ENCODE measurements at places on chromosomes 16 and 17.
A peak's percentile ranks its signal among the peaks of the same experiment; 100 is the strongest.

GRCh38 chr17:38465391-38466345 lies 37.4 kb downstream of the ARHGAP23 start:
- no peak for DNase-seq

GRCh38 chr17:50758524-50758923 lies 8.8 kb downstream of the ANKRD40CL start:
- no peak for DNase-seq

DNA sequence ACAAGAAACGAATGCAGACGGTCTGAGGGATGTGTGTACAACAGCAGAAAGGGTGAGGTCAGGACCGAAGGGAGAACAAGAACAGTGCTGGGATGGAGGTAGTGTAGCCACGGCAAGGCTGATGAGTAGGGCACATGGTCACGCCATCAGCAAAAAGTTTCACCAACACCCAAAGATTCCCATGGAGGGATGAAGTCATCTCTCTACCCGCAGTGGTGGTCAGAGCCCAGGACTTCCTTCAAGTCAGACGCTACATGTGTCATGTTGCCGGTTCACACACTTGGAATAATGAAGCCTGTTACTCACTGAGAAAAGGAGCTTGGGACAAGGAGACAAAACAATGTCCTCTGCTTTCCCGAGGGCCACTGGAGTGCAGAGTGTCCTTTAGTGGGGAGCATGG lies 79.7 kb downstream of the SALL1 start:
- no peak for DNase-seq

DNA sequence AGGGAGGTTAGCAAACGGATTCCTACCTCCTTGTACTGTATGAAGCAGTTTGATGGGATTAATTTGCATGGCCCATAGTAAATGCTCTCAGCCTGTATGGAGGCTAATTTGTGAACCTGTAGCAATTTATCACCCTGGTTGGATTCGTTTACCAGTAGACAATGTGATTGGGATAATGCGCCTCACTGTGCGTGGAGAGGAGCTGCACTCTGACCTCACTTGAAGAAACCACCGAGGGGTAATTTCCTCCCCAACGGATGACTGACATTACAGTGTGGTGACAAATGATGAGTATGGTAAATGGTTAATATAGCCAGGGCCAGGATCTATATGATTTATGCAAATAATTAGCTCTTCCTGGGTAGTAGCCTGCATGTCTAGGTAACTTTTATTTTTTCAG lies 479.1 kb upstream of the RBFOX1 start:
- no peak for DNase-seq

- no peak for DNase-seq
Observed at GRCh38 chr16:12611006-12611477, 192.6 kb downstream of the CPPED1 start.

- DNase-seq = no peak
Observed at GRCh38 chr17:45221081-45222013, at the start of gene FMNL1. Gene FMNL1 (plus strand): TSS chr17:45221885. CDS start chr17:45222125, 240 bp downstream.

- no peak for DNase-seq
Observed at GRCh38 chr16:56245197-56245596, 53.9 kb downstream of the GNAO1 start.

GRCh38 chr16:23520500-23520899 lies 10.2 kb upstream of the GGA2 start:
- DNase-seq = no peak

GRCh38 chr16:79764415-79765110 lies 164.0 kb upstream of the MAF start:
- DNase-seq = no peak

- DNase-seq = no peak
Observed at GRCh38 chr17:72838068-72838467, 254.4 kb downstream of the SLC39A11 start.

GRCh38 chr16:72769876-72770275 lies 278.1 kb downstream of the ZFHX3 start:
- DNase-seq = no peak

DNA sequence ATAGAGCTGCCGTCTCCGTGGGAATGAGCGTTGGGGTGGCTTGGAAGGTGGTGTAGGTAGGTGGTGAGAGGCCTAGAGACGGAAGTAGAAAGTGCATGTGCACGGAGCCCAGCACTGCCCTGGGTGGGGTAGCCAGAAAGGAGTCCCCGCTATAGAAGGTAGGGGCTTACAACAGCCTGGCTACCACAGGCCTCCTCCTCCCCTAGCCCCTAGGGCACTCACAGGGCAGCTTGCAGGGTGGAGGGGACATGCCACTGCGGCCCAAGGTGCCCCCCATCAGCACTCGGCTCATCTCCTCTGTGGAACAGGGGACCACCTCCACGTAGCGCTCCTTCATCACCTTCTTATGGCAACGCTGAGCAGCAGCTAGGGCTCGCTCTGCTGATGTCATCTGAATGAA lies 5.0 kb downstream of the ESRP2 start:
- no peak for DNase-seq

GRCh38 chr17:31535581-31535981 lies 144.1 kb downstream of the RAB11FIP4 start:
- DNase-seq = no peak

DNA sequence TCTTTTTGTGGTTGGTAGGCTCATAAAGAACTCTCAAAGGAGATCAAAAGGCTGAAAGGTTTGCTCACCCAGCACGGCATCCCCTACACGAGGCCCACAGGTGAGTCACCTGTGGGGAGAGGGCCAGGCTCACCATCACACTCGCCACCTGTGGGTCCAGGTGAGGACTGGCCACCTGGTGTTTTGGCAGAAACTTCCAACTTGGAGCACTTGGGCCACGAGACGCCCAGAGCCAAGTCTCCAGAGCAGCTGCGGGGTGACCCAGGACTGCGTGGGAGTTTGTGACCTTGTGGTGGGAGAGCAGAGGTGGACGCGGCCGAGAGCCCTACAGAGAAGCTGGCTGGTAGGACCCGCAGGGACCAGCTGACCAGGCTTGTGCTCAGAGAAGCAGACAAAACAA lies 11.1 kb downstream of the GNPTG start:
- no peak for DNase-seq

DNA sequence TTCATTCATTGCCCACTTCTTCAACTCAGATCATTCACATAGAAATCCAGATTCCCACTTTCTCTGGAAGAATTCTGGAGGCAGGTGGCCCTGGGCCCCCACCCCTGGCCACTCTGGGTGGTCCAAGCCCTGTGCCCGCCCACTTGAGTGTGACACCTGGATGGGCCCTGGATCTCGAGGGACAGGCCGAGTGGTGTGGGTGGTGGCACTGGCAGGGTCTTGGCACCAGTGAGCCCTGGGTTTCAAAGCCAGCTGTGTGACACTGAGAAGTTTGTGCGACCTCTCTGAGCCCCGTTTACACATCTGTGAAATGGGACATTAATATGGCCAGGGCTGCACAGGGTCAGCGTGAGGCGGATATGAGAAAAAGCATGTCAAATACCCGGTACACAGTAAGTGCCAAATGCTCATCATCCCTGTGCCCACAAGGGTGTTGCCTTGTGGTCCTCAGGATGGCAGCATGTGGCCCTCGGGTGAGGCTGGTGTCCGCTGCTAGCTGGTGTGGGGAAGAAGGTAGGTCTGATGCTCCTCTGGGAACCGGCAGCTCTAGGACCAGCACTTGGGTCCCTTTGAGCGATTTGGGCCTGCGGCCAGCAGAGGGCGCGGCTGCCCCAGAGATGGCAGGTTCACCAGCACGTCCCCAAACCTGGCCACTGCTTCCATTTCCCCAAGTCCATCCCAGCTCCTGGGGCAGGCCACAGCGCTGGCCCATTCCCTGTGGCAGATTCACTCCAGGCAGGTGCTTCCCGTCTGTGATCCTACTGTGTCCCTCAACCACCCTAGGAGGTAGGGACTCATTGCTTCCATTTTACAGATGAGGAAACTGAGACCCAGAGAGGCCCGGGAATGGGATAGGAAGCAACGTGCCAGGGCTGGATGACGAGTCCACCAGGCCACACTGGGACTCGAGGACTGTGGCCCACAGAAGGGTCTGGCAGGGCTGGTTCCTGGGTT lies 3.6 kb downstream of the OSGIN1 start:
- DNase-seq = peak; percentile 5

DNA sequence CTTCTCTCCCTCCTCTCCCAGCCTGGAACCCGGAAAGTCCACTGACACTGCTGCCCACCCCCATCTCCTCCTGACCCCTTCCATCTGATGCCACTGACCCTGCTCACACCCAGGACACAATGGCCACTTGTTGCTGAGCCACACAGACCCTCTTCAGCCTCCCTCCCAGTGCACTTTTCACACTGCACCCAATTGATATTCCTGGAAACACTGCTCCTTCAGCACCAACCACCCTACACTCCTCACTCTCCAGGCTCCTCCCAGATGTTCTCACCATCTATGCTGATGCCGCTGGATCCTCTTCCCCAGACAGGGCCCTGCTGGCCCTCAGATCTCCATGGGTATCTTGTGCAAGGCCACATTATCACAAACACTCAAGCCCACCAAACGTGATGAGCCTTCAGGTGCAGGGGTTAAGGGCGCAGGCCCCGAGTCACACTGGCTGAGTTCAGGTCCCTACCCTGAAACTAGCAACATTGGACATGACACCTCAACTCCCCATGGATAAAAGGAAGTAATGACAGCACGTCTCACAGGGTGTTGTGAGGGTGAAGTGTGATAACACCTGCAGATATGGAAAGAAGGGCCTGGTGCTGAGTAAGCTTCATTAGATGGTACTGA lies 238.1 kb downstream of the ZNF423 start:
- no peak for DNase-seq

- no peak for DNase-seq
Observed at GRCh38 chr17:17098551-17099179, 56.4 kb downstream of the MPRIP start.

- no peak for DNase-seq
Observed at GRCh38 chr16:49021136-49021535, 260.5 kb downstream of the CBLN1 start.

DNA sequence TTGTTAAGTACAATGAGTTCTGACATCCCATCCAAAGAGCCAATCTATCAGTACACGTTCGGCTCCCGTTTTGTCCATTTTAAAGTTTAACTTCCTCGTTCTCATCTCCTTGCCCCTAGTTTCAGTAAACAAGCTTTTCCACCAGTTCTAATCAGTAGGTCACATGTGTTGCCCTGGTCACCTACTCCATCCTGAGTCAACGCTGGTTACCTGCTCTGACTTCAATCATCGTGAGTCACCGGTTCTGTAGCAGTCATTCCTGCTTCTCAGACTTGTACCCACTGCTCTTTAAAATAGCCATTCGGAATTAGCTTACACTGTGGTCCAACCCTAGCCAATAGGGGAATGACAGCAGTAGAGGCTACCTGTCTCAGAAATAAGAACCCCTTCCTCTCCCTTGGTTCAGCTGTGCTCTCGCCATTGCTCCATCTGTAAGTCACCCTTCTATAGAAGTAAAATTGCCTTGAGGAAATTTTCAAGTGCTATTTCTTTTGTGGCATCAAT lies 191.0 kb downstream of the CPPED1 start:
- no peak for DNase-seq

- no peak for DNase-seq
Observed at GRCh38 chr17:47076171-47076570, 97.1 kb upstream of the RPRML start.

GRCh38 chr16:27365142-27366089 lies 36.6 kb upstream of the IL21R start:
- no peak for DNase-seq

- no peak for DNase-seq
Observed at GRCh38 chr17:75517297-75517865, 1.1 kb downstream of the TSEN54 start.

DNA sequence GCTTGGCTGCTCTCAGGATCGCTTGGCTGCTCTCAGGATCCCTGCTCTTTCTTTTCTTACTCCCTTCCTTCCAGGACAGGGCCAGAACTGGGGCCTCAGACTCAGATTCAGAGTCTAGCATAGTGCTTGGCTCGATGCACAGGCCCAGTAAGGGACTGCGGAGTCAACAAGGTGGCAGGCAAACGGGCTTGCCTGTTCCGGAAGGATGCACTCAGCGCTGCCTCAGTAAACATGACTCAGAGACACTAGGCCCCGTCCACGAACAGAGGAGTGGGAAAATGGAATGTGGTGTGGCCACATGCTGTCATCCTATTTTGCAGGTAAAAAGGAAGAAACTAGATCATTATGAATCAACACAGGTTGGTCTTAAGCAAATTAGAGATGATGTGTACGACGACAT lies 9.8 kb downstream of the SPHK1 start:
- no peak for DNase-seq

GRCh38 chr16:67406111-67406971 lies 9.9 kb downstream of the ZDHHC1 start:
- no peak for DNase-seq

DNA sequence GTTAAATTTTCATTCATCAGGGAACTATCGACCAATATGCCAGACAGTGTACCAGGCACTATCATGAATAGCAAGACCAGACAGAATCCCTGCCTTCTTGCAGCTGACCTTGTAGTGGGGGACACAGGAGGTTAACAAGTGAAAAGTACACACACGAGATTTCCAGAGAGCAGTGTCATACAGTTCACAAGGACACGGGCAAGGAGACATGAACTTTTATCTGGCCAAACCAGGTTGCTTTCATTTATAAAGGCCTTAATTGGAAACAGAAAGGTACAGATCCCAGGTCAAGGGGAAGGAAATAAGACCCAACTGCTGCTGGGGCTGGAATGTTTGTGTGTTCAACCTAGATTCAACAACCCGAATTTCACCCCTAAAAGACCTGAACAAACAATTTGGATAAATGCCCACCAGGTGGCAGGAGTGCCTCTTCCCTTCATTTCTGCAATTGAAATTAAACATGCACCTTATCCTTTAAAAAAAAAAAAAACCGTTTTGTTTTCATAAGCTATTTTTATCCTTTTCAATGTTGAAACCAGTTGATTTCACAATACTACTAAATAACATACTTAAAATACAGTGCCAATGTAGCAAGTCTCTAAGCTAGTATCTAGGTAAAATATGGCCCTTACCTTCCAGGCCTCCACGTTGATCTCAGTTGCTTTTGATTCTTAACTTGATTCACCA lies 65.9 kb downstream of the EMP2 start:
- peak; percentile 7 for DNase-seq

GRCh38 chr17:28053725-28054124 lies 11.2 kb downstream of the NLK start:
- no peak for DNase-seq

GRCh38 chr16:86975445-86975844 lies 341.7 kb downstream of the C16orf95 start:
- DNase-seq = no peak

- no peak for DNase-seq
Observed at GRCh38 chr16:55901566-55902217, 26.5 kb upstream of the CES5A start.

- no peak for DNase-seq
Observed at GRCh38 chr16:86371083-86371803, 139.1 kb upstream of the FOXF1 start.

Data from activated naive CD4-positive, alpha-beta T cell (primary cell).